ENCODE measurements at places on chromosomes 12 and 14.

DNA sequence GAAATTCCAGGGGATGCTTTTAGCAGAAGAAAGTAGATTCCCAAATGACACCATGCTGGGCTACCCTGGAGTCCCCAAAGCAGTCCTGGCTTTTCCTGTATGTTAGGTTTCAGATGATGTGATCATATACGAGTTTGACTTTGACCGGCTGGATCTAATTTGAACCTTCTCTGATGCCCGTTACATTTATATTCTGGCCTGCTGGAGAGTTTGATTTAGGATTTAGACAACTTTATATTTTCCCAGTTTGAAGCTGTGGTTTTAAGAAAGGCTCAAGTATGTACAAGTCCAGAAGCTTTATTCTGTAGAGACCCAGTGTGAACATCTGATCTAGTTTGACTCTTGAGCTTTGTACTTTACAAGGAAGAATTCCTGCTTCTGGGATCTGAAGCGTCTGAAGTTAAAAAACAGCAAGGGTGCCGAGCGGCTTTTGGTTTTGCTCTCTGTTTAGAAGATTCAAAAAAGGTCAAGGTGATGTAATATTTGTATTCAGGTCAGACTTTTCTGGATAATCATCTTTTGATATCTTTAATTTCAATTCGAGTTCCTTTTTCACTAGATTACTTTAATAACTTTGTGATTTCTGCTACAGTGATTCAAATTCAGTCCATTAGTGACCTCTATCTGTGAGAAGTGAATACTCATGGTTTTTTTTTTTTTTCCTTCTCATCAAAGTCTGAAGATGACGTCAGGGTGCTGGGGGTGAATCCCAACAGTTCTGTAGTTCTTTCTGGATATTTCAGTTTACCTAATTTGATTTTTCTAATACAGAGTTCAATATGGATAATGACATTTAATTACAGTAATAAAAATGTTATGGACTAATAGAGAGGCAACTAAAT, 6.3 kb downstream of the FLRT2 start:
- DNase-seq: no peak

- no peak for DNase-seq
These were observed 153.1 kb downstream of the ALG10B start for GRCh38 chr12:38469715-38470114.

DNA sequence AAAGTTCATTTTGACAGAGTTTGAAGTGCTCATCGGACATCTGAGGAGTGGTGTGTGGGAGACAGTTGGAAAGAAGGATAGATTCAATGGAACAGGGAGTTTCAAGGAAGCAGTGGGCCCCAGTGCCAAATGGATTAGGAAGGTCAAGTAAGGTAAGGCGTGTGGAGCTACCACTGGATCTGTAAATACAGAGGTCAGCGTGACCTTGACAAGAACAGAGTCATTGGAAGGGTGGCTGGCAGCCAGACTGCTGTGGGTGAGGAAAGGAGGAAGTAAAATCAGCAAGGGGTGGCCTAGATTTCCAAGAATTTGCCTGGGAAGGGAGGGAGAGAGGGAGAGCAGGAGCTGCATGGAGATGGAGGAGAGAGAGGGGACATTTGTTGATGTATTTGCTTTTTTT, 68.2 kb upstream of the IGF1 start:
- no peak for DNase-seq

DNA sequence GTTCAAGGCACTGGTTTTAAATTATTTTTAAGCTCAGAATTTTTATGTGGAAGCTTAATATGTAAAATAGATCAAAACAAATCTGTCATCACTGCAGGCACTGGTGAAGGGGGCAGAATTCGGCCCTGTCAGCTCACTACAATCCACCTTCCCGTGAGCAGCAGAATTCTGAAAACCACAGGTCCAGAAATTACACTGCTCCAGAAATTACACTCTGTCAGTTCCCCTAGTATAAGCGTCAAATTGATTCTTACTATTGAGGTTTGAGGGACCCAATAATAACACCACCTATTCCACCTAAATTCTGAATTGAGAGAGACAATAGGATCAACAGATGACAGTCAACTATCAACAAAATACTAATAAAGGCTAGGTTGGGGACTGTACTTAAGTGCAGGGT, 245.5 kb downstream of the PHLDA1 start:
- no peak for DNase-seq
